ENCODE measurements at places on chromosomes 6 and 20.

GRCh38 chr6:43734294-43734665, 35.7 kb upstream of the VEGFA start:
- no peak for DNase-seq

DNA sequence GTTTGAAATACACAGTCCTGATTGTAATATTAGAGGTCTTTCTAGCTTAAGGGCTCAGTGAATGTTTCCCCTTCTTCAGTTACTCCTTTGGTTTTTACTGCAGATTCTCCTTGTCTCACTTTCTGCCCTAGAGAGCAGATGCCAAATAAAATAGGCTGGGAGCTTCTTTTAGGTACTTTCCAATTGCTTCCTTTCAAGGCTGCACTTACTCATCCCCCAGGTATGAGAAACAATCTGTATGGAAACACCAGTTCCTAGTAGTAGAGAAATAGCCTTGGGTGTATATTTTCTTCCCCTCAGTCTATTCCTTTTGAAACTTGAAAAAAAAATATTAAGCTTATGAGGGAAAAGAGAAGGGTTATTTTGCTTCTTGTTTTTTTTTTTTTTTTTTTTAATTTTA, 139.7 kb downstream of the PAK5 start:
- no peak for DNase-seq

DNA sequence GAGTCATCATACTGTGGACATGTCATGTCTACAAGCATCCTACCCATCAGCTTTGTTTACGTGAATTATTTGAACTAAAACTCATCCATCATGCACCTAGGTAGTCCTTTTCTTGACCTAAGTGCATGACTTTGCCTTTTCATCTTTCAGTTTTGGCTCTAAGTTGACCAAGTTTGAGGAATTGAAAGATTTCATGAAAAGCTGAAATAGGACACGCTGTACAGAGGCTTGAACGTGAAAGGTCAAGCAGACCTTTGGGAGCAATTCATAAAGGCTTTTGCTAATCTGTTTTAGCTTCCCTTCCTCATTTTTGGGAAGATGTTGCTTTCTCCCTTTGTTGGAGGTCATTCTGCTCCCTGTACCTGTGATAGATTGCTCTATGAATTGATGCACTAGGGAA, 55.1 kb upstream of the MLIP start:
- DNase-seq = no peak

- DNase-seq = no peak
Measured at GRCh38 chr6:105459864-105460263, 57.0 kb upstream of the PREP start.

GRCh38 chr6:36759148-36759759, 61.6 kb downstream of the RAB44 start:
- peak; percentile 37 for DNase-seq

GRCh38 chr6:155040901-155041650, 46.0 kb downstream of the TIAM2 start:
- no peak for DNase-seq

DNA sequence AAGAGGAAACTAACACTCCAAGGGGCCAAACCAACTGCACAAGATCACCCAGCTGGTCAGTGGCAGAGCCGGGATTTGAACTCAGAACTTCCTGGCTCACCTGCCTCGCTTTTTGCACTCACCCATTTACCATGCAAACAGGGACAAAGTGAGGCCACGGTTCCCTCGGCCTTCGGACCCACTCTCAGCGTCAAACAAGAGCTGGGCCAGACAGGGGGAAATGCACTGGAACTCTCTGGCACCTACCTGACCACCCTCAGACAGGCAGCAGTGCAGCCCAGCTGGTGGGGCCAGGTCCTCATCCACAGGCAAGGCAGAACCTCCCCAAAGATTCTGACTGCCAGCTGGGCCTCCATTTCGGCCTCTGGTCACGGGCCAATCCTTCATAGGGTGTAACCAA, 93.7 kb upstream of the SRSF6 start:
- no peak for DNase-seq

GRCh38 chr20:49468412-49468811, 14.1 kb downstream of the KCNB1 start:
- no peak for DNase-seq

DNA sequence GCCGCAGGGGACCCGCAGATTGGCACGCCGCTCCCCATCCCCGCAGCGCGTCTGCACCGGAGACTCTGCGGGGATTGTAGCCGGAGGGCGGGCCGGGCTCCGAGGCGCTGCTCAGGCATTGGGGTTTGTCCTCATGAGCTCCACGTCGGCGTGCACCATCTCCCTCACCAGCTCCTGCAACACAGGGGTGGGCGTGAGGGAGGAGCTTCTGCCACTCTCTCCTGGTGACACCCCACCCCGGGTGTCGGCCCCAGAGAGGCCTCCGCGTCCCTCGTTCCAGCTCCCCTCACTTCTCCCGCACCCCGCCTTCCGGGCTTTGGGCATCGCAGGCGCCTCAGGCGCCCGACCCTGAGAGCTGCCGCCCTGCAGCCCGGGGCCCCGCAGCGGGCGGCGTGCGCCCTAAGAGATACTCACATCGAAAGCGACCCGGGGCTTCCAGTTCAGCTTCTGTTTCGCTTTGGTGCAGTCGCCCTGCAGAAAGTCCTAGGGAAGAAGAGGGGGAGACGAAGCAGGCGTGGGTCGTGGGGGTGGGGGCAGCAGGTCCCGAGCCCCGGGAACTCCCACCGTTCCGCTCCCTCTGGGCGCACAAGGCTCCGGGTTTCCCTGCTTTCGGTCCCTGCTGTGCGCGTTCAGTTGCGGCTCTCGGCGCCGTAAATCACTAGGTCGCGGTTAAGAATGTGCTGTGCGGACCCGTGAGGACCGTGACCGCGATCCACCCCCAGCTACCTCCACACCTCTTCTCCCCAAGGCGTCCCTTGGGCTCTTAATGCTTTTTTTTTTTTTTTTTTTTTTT, 14.5 kb downstream of the FOXC1 start:
- DNase-seq = no peak

- no peak for DNase-seq
Measured at GRCh38 chr6:1285556-1285955, 26.3 kb upstream of the FOXQ1 start.

DNA sequence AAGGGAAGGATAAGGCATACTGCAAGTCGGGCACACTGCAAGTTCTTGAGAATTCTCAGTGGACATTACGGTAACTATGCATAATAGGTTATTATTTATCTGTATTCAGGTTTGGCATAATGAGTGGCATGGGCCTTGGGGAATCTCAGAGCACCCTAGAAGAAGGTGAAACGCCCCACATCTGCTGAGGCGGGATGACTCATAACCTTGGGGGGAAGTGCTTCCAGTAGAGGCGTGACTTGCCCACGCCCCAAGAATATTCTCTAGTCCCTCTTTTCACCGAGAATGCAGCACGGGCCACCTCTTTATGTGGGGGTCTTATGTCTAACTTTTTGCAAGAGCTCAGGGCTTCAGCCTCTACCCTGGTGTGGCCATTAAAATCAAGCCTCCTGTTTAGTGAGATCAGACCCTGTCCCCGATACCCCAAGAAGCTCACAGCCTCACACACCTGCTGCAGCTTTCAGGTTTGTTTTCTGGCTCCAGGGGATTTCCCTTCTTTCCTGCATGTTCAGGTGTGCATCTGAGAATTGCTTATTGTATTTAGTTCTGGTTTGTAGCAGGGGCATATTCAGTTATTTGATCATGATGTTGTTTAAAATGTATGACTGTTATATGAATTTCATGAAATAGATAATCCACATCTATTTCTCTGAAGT, 19.1 kb downstream of the ZFP64 start:
- DNase-seq = no peak

DNA sequence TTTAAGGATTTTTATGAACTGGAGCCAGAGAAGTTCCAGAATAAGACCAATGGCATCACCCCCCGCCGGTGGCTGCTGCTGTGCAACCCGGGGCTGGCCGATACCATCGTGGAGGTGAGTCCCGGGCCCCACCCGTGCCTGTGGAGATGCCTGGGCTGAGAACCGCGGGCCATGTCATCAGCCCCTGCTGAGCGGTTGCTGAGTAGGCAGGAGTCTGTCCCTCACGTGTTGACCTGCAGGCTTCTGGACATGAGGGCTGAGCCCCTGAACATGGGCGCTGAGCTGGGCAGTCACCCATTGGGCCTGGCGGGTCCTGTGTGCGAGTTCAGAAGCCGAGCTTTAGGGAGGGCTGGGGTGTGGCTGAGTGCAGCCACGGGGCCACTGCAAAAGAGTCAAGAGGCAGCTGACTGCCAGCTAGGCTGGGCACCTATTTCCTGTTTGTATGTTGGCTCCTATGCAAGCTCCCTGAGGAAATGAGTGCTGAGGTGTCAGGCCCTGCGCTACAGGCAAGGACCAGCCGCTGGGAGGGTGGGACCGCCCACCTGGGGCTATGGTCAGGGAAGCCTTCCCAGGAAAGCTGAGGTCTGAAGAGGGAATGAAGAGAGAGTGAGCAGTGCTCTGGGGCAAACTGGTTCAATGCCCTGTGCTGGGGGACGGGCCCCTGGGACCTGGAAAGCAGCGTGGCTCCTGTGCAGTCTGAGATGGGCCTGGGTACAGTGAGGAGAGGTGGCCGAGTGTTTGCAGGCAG, 34.3 kb downstream of the PYGB start:
- no peak for DNase-seq

GRCh38 chr6:101482606-101483005, 89.1 kb downstream of the GRIK2 start:
- DNase-seq = no peak

GRCh38 chr6:37258405-37259105, 611 bp upstream of the TMEM217 start:
- no peak for DNase-seq

- no peak for DNase-seq
Measured at GRCh38 chr6:147205690-147206600, 1.7 kb downstream of the STXBP5 start.

GRCh38 chr6:72032086-72032485, 145.7 kb downstream of the RIMS1 start:
- no peak for DNase-seq

DNA sequence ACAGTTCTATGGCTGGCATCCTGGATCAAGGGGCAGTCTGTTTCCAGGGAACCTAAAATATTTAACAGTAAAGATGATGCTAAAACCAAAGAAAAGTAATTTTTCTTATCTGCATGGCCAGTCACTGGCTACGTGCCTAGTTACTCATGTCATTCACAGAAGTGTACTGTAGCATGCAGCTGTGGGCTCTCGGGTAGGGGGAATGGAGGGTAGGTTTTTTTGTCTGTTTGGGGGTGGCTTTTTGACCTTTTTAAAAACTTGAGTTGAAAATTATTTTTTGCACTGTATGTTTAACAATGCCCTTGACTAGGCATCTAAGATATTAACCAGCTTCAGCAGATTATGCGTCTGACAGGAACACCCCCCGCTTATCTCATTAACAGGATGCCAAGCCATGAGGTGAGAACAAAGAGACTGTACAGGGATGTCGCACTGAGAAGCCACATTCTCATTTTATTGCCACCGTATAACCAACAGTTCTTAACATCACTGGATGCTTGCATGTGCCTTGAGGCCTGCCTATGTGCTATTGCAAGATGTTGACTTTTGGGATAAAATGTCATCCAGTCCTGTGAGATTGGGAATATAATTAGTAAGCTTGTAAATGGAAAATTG, 30.3 kb upstream of the MAPK13 start:
- no peak for DNase-seq

GRCh38 chr6:16204653-16205376, 33.6 kb upstream of the GMPR start:
- DNase-seq = no peak

DNA sequence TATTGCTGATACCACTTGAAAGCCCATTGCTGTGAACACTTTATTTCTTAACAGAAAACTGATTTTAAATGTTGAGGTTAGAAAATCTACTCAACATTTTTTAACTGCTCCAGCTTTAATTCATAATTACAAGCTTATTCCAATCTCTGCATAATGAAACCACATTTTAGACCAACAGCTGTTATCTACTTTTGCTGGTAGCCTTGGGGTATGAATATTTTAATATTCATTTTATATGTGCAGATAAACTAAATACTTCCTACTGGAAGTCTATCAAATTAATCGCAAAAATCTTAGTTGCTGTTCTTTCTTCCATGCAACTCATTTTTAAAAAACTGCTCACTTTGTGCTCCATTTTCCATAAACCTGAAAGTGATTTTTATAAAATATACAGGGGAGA, 189.3 kb upstream of the SLC35B3 start:
- DNase-seq = no peak

- no peak for DNase-seq
Measured at GRCh38 chr6:13248584-13248985, 79.8 kb downstream of the TBC1D7 start.

- DNase-seq = no peak
Measured at GRCh38 chr6:108904741-108905140, 56.5 kb downstream of the ARMC2 start.

- DNase-seq = no peak
Measured at GRCh38 chr20:5168651-5169396, 42.0 kb downstream of the CDS2 start.

GRCh38 chr6:162467679-162468078, 259.9 kb downstream of the PRKN start:
- DNase-seq = no peak

DNA sequence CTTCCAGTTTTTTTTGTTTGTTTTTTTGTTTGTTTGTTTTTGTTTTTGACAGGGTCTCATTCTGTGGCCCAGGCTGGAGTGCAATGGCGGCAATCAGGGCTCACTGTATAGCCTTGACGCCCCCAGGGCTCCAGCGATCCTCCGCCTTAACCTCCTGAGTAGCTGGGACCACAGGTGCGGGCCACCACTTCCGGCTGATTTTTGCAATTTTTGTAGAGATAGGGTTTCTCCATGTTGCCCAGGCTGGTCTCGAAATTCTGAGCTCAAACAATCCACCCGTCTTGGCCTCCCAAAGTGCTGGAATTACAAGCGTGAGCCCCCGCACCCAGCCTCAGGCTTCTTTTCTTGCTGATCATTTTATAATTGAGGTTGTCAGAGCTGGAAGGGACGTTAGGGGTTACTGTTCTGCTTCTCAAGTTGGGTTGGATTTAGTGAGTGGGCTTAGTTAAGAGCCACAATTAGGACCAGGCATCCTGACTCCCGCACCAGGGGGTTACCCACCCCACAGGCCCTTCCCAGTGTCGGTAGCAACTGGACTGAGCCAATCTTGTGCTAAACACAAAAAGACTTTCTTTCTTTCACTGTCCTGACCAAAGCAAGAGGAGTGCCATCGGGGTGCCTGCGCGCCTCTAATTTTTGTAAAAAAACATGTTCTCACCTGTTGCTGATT, 13.1 kb upstream of the ZSCAN9 start:
- DNase-seq = no peak

DNA sequence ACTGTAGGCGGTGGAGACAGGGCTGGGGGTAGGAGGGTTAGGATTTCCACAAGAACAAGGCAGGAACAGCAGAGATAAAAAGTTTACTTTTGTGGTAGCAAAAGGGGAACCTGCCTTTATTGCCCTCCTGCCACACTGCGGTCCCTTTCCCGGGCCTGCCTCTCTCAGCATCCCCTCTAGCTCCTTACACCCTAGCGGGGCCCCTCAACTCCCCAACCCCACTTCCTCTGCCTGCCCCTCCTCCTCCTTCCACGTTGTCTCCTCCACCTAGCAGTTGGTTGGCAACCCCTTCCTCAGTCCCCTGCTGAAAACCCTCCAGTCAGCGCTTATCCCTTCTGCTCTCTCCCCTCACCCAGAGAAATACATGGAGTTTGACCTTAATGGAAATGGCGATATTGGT, 714 bp downstream of the AIF1 start:
- no peak for DNase-seq

GRCh38 chr6:162140251-162140852, 587.2 kb downstream of the PRKN start:
- DNase-seq = no peak

- DNase-seq = no peak
Measured at GRCh38 chr6:45576648-45577624, 199.2 kb upstream of the SUPT3H start.

Measured in HCT116 (cell line).